ENCODE measurements at places on chromosomes 7 and 10. TPM values are rescaled to one million over a fixed set of nuclear protein-coding genes. Genes with fewer than 3 reads are reported as not detected.

Gene TSPAN15
- 27.2 TPM for total RNA-seq

Gene MSS51
- total RNA-seq = 3.2 TPM

Gene NOS3
- 13.4 TPM for total RNA-seq

Gene CCDC3
- total RNA-seq = 21.2 TPM

Gene IFRD1
- 60.3 TPM for total RNA-seq

Gene GJC3
- 4.5 TPM for total RNA-seq

Gene SLC13A1
- not detected for total RNA-seq

Gene TMEM130
- 14.1 TPM for total RNA-seq

Gene OR6B1
- not detected for total RNA-seq

Gene GALNT17
- total RNA-seq = 50.9 TPM

Gene COX15
- 42.0 TPM for total RNA-seq

Gene ZNF488
- total RNA-seq = 4.5 TPM

Gene SCART1
- 1.7 TPM for total RNA-seq

Gene SRRM3
- 7.2 TPM for total RNA-seq

Gene CPA2
- 0.39 TPM for total RNA-seq

Gene SORBS1
- 95.1 TPM for total RNA-seq

Gene HUS1
- 19.8 TPM for total RNA-seq
